ENCODE measurements at places on chromosomes 1 and 21.

DNA sequence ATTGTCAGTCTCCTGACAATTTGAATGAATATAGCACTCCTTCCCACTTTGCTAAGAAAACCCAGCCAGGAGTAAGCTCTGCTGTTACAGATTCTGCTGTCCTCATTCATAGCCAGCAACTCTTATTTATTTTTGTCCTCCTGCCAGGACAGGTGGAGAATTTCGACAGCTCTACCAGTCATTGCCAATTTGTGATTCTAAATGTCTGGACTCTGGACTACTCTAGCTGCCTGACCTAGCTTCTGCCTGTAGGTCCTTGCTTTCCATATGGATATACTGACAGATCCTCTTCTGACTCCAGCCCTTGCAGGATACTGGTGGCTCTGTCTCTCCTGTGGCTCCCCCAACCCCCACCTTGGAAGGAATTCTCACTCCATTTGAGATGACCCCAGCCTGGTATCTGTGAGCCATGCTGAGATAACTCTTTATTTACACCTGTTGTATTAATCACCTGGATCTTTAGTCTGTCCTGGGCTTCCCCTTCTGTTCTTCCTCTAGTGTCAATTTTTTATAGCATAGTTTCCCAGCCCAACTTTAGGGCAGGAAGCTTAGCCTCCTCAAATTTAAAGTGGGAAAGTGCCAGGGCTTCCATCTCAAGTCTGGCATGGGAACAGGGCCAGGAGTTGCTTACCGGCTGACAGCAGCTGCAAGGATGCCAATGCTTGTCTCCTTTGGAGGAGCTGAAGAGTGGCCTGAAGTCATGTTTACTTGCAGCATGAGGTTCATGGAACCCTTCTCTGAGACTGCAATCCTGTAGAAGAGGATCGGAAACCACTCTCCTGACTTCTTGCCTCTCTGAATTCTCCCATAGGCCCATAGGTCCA is 6.7 kb downstream of the PM20D1 start:
- H3K4me3 ChIP-seq: no peak overlapping the region
- H3K27me3 ChIP-seq: no peaks in the 10 kb centered on the region
- H3K4me1 ChIP-seq: no peaks in the 10 kb centered on the region
- H3K27ac ChIP-seq: no peak overlapping the region
- H3K36me3 ChIP-seq: peaks cover 4% of the 10 kb centered on the region
- DNase-seq: no peak

DNA sequence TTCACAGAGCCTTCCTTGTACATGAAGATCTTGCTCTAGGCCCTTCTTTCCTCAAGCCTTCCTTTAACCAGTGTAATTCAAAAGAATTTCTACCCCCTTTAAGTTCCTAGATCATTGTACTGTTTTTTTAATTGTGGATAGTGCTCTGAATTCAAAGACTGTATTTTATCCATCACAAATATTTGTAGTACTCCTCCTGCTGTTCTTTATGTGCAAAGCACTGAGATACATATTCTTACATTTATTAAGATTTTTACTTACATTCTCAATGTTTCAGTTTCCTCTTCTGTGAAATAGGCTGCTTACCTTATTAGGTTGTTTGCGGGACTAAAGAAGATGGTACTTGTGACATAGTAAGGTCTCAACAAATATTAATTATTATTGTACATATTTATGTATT is 168.8 kb upstream of the PDE4B start:
- no peaks in the 10 kb centered on the region for H3K27me3 ChIP-seq
- DNase-seq: no peak
- H3K27ac ChIP-seq: no peak overlapping the region
- H3K4me3 ChIP-seq: no peak overlapping the region
- H3K36me3 ChIP-seq: no peaks in the 10 kb centered on the region

- H3K27ac ChIP-seq: no peak overlapping the region
- no peaks in the 10 kb centered on the region for H3K36me3 ChIP-seq
- H3K4me1 ChIP-seq: no peaks in the 10 kb centered on the region
- DNase-seq: no peak
Measured at GRCh38 chr1:54645806-54646676, 4.5 kb downstream of the MROH7 start.

GRCh38 chr1:15432324-15432723 is 5.9 kb upstream of the CTRC start:
- DNase-seq: no peak
- H3K27ac ChIP-seq: peak overlapping the region; percentile 85
- H3K27me3 ChIP-seq: no peaks in the 10 kb centered on the region
- H3K4me3 ChIP-seq: no peak overlapping the region

- no peaks in the 10 kb centered on the region for H3K36me3 ChIP-seq
- H3K4me3 ChIP-seq: peak within 1 kb of the TSS; percentile 99
- H3K27me3 ChIP-seq: no peaks in the 10 kb centered on the region
- H3K4me1 ChIP-seq: peaks cover 36% of the 10 kb centered on the region
- peak within 1 kb of the TSS; percentile 99 for H3K27ac ChIP-seq
Measured at GRCh38 chr1:154936555-154937084, at the start of gene PMVK. Gene PMVK, minus strand, starts transcription at chr1:154936719. Its CDS starts 34 bp downstream, at chr1:154936685.

- H3K36me3 ChIP-seq: peaks cover 24% of the 10 kb centered on the region
- peaks cover under 1% of the 10 kb centered on the region for H3K4me1 ChIP-seq
- H3K4me3 ChIP-seq: no peak overlapping the region
- H3K27ac ChIP-seq: no peak overlapping the region
- no peaks in the 10 kb centered on the region for H3K27me3 ChIP-seq
Measured at GRCh38 chr1:54866801-54867716, 19.9 kb downstream of the DHCR24 start.

DNA sequence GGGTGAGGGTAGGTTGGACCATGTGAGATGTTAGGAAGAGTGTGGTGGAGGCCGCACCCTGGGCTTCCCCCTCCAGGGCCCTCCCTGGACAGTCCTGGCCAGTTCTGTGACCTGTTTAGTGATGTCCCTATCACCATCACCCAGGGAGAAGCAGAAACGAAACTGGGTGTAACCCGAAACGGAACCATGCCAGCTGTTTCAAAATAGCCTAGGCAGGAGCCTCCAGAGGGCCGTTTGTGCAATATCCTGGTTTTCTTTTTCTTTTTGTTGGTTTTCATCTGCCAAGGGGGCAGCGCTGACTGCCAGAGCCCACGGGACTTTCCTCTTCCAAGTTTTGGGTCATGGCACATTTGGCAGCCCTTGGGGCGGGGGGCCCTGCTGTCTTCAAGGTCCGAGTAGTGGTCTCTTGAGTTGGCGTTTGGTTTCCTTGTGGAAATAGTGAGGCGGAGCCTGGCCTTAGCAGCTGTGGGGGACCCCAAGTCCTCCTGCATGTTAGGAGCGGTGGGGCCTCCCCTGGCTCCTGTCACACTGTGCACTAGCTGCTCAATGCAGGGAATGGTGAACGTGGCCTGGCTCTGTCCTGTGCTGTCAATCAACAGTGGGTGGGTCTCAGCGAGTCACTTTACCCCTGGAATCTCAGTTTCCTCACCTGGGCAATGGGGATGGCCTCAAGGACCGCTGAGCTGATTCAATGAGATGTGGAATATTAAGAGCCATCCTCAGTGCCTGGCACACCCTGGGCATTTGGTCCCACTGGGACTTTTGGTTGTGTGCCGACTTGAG is 90.7 kb downstream of the ARHGEF10L start:
- H3K27me3 ChIP-seq: peaks cover 1% of the 10 kb centered on the region
- DNase-seq: no peak
- peak overlapping the region; percentile 55 for H3K27ac ChIP-seq
- H3K36me3 ChIP-seq: no peaks in the 10 kb centered on the region
- H3K4me3 ChIP-seq: peak overlapping the region; percentile 62
- H3K4me1 ChIP-seq: peaks cover 23% of the 10 kb centered on the region

DNA sequence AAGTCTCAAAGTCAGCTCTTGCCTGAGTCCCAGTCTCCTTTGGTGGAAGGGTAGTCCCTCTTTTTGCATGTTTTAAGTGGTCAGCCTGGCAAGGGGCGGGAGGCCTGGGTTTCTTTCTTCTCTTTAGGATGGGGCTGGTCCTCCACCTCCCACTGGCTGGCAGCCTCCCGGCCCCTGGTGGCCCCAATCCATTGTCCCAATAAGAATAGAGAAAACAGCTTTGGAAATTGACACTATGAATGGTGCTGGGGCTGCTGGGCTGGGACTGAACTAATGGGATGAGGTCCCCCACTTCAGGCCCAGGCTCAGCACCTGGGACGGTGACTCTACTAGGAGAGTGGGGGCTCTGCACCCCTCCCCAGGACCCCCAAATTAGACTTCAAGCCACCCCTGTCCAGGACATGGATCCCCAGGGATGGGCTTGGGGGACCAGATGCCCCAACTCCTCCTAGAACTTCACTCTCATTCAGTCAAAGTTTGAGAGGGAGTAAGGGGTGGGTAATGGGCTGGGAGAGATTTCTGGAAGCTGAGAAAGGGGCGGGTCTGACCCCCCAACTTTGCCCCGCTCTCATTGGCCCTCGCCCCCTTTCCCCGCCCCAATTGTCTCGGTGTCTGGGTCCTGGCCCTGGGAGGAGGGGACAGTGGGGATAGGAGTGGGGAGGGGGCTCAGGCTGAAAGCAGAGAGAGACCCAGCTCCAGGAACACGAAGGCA is 18.2 kb downstream of the SLC27A3 start:
- H3K4me1 ChIP-seq: peaks cover 28% of the 10 kb centered on the region
- H3K4me3 ChIP-seq: no peak overlapping the region
- no peaks in the 10 kb centered on the region for H3K27me3 ChIP-seq
- H3K36me3 ChIP-seq: no peaks in the 10 kb centered on the region
- no peak for DNase-seq

DNA sequence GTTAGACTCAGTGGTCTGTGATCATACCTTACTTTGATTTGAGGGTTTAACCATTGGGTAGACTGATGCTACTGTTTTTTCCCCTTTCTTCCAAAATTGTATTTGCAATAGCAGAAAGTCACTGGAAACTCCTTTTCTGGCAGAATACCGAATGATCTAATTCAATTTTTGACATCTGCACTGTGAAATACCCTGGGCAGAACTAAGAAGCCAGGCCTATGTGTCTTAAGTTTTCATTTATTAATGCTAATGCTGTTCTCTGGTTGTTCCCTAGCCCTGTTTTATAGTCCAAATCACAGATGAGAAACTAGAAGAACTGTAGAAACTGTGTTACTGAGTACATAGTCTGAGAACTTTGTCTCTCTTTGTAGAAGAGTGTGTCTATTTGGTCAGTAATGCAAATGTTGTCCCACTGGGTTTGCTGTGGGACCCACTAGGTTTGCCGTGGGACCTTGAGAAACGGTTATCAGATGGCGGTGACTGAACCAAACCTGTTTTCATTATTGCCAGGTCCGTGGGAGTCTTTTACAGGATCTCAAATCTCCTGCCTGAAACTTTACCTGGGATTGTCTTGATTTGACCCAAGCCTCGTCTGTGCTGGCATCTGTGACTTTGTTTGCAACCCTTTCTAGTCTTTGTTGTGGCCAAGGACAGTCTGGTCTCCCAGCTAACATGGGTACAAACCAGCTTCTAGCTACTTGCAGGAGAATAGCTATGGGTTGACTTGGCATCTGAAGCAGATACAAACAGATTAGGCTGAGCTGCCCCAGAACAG is 41.4 kb downstream of the PEX14 start:
- H3K4me3 ChIP-seq: no peak overlapping the region
- no peaks in the 10 kb centered on the region for H3K27me3 ChIP-seq
- H3K27ac ChIP-seq: peak overlapping the region; percentile 71
- peaks cover 5% of the 10 kb centered on the region for H3K36me3 ChIP-seq
- no peak for DNase-seq
- peaks cover 36% of the 10 kb centered on the region for H3K4me1 ChIP-seq

- no peaks in the 10 kb centered on the region for H3K27me3 ChIP-seq
- H3K36me3 ChIP-seq: peaks cover 7% of the 10 kb centered on the region
- H3K4me1 ChIP-seq: peaks cover 29% of the 10 kb centered on the region
- H3K4me3 ChIP-seq: peak overlapping the region; percentile 29
Measured at GRCh38 chr1:23957096-23957495, 2.5 kb upstream of the PNRC2 start.

DNA sequence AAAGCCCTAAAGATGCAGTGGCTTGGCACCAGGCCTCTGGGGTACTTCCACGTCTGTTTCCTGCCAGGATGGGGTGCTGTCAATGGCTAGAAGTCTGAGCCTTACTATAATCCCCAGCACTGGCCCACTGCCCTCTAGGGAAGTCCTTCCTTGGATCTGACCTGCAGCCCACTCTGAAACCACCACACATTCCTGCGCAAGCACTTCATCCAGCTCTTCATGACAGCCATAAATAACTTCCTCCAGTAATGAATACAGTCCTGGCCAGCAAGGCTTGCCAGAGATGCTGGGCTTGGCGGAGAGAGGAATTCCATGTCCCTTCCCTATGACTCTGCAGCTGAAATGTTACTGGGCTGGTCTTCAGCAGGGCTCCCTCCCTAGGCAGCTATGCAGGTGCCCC is 32.6 kb downstream of the ALPL start:
- no peaks in the 10 kb centered on the region for H3K4me1 ChIP-seq
- H3K36me3 ChIP-seq: no peaks in the 10 kb centered on the region
- no peak overlapping the region for H3K4me3 ChIP-seq

DNA sequence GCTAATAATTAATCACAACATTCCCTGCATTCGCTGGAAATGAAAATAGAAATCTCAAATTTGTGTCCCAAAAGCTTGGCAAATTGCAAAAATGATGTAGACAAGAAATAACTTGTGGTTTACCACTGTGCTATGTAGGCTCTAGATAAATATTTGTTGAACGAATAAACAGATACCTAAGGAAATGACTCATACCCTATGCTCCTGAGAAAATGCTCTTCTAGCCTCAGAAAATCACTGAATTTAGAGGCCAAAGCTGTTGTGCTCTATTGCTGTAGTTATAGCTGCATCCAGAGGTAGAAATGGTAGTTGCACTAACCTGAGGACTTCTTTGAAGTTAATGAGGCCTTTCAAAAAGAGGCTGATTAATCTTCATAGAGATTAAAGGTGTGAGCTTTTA is 142.0 kb upstream of the ZNHIT6 start:
- no peak overlapping the region for H3K27ac ChIP-seq
- no peak overlapping the region for H3K4me3 ChIP-seq
- no peaks in the 10 kb centered on the region for H3K4me1 ChIP-seq
- H3K27me3 ChIP-seq: no peaks in the 10 kb centered on the region
- no peak for DNase-seq
- H3K36me3 ChIP-seq: no peaks in the 10 kb centered on the region

- H3K27me3 ChIP-seq: no peaks in the 10 kb centered on the region
- DNase-seq: no peak
- H3K4me1 ChIP-seq: peaks cover 5% of the 10 kb centered on the region
- peaks cover 32% of the 10 kb centered on the region for H3K36me3 ChIP-seq
- no peak overlapping the region for H3K4me3 ChIP-seq
- H3K27ac ChIP-seq: peak overlapping the region; percentile 58
Measured at GRCh38 chr21:29064850-29065481, 8.5 kb downstream of the CCT8 start.

DNA sequence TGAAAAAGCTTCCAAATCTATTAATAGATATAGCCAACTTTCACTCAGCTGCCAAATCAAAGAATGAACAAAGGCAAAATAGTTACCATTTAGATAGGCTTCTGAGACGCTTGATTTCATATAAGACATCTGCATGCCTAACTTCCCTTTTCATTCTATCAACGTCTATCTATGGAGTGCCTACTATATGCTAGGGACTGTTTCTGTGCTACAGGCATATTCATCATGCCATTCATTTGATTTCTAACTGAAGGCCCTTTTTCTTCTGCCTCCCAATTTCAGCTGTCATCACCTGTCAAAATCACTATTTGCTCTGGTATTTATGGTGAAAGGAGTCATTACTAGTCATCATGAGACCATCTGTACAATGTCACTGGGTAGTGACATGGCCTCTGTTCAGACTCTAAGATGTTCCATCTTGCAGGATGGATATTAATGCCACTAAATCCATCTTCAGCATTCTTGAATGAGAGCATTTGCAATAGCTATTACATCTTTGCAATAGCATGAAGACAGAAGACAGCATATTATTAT is 4.3 kb upstream of the KRTAP13-1 start:
- no peak overlapping the region for H3K27ac ChIP-seq
- no peaks in the 10 kb centered on the region for H3K36me3 ChIP-seq
- no peak overlapping the region for H3K4me3 ChIP-seq
- H3K4me1 ChIP-seq: no peaks in the 10 kb centered on the region

Data from memory B cell (primary cell).